ENCODE measurements at places on chromosomes 11 and 22. TPM values are rescaled to one million over a fixed set of nuclear protein-coding genes. Genes with fewer than 3 reads are reported as not detected.

Gene FAT3
- total RNA-seq = 0.14 TPM

GRCh38 chr11:75453916-75454655 lies 21.1 kb upstream of the KLHL35 start:
- no peaks in the 10 kb centered on the region for H3K27me3 ChIP-seq
- H3K4me3 ChIP-seq = no peak overlapping the region
- H3K36me3 ChIP-seq = no peaks in the 10 kb centered on the region
- DNase-seq = no peak
- no peaks in the 10 kb centered on the region for H3K4me1 ChIP-seq

DNA sequence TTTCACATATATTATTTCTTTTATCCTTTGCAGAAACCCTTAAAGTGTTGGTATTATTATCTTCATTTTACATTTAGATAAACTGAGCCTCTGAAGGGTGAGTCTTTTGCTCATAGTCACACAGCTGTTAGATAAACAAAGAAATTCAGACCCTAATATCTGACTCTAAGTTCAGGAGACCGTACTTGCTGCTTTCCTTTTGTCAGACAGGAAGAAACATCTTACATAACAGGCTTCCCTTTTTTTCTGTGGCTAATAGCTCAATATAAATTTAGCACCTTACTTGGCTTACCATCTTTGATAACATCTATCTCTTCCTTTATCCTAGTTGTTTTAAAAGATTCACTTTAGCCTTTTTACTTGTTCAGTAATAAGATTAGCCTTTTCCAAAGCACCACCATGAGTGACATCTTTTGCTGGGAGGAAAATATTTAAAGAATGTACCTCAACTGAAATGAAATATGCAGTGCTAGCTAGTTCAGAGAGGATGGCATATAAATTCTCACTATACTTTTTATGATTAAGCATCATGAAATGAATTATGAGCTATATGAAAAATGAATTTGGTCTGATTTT lies 128.6 kb downstream of the WNT11 start:
- no peak overlapping the region for H3K4me3 ChIP-seq
- H3K27ac ChIP-seq = no peak overlapping the region
- DNase-seq = no peak
- H3K36me3 ChIP-seq = no peaks in the 10 kb centered on the region
- peaks cover 30% of the 10 kb centered on the region for H3K4me1 ChIP-seq
- H3K27me3 ChIP-seq = no peaks in the 10 kb centered on the region

DNA sequence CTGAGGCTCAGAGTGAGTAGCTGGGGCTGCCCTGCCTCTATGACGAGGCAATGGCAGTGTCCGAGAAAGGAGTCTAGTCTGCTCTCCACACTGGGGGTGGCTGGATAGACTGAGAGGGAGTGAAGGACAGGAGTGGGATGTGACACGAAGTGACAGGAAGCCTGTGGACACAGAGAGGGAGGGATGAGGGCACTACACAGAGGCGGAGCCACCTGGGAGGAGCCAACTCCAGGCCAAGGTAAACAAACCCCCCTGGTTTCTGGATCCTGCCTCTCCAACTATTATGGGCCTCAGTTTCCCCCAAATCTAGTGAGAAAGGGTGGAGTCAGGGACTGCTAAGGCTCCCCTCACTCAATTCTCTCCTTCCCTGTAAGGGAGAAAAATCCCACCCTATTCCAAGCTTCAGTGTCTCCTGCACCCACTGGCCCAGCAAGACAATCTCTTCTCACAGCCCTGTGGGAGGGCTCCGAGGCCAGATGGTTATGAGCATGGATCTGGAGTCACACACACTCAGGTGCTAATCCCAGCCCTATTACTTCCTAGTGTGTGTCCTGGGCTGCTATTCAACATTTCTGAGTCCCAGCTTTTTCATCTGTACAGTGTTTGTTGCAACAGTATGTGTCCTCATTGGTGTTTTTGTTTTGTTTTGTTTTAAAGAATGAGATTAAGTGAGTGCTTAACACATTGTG lies 24.9 kb downstream of the ASPHD2 start:
- H3K27ac ChIP-seq = no peak overlapping the region
- DNase-seq = no peak
- no peaks in the 10 kb centered on the region for H3K27me3 ChIP-seq
- H3K4me3 ChIP-seq = no peak overlapping the region
- H3K4me1 ChIP-seq = no peaks in the 10 kb centered on the region

- H3K4me3 ChIP-seq = no peak overlapping the region
- H3K27ac ChIP-seq = no peak overlapping the region
- no peaks in the 10 kb centered on the region for H3K27me3 ChIP-seq
- no peaks in the 10 kb centered on the region for H3K36me3 ChIP-seq
- no peaks in the 10 kb centered on the region for H3K4me1 ChIP-seq
- DNase-seq = no peak
Observed at GRCh38 chr11:77656362-77656761, 18.8 kb upstream of the CLNS1A start.

Gene VWCE
- total RNA-seq = 1.6 TPM

DNA sequence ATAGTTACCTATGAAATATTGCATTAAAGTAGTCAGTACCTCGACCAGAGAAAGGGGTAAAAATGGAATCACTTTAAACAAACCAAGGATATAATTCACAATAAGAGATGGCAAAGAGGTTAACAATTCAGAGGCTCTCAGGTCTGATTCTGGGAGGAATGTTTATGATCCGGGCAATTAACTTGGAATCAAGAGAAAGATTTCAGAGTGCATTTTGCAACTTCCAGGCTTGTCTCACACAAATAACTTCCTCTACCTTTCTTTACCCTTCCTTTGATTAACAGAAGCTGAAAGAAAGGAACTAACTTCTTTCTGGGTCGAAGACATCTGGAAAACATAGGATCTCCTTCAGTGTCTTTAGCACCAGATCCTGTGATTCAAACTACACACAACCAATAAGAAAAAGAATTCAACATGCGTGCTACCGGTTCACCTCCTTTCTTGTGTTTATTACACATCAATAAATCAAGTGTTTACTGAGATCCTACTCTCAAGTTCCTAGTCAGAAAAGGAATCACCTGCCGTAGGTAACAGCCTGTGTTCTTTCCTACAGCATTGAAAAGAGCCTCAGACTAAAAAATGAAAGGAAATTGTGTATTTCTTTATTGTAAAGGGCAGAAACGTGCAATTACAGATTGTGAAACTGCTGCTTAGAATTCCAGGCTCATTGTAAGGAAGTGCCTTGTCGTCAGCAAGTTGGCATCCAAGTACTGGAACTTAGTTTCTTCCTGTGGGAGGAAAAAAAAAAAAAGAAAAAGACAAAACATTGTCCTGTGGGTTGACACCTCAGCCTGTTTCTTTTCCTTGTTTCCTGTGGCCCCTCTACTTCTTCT lies 29.5 kb downstream of the CARD18 start:
- H3K4me1 ChIP-seq = no peaks in the 10 kb centered on the region
- H3K27ac ChIP-seq = no peak overlapping the region
- H3K4me3 ChIP-seq = peak overlapping the region; percentile 11
- H3K27me3 ChIP-seq = no peaks in the 10 kb centered on the region
- no peaks in the 10 kb centered on the region for H3K36me3 ChIP-seq
- DNase-seq = no peak

Gene MUC5AC
- total RNA-seq = not detected

GRCh38 chr11:48103621-48104567 lies 112.7 kb upstream of the OR4B1 start:
- no peak overlapping the region for H3K4me3 ChIP-seq

- no peaks in the 10 kb centered on the region for H3K27me3 ChIP-seq
- H3K4me1 ChIP-seq = no peaks in the 10 kb centered on the region
Observed at GRCh38 chr22:49204599-49205482, 622.8 kb downstream of the BRD1 start.

DNA sequence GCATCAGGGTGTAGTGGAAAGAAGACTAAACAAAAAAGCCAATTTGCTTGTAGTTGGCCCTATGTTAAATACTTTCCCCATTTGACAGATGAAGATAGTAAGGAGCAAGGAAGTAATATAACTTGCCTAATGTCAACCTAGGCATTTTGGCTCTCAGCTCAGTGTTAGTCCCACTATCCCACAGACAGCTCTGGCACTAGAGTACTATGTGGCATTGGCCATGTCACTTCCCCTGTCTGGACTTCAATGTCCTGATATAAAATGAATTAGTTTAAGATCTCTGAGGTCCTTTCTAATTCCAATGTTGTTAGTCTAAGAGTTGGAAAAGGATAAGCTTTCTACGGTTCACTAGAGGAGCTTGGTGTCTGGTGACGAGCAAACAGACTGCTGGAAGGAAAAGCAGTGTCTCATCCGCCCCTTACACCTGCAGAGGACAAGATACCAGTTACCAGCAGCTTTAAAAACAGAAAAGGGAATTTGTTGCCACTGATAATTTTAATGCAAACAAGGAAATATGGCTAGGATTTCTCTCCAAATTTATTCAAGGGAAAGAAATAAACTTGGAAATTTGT lies 92.5 kb downstream of the RELT start:
- H3K4me3 ChIP-seq = no peak overlapping the region
- H3K4me1 ChIP-seq = no peaks in the 10 kb centered on the region
- no peaks in the 10 kb centered on the region for H3K36me3 ChIP-seq
- DNase-seq = no peak
- H3K27ac ChIP-seq = no peak overlapping the region

- H3K27me3 ChIP-seq = no peaks in the 10 kb centered on the region
- peak overlapping the region; percentile 33 for H3K27ac ChIP-seq
- peaks cover 61% of the 10 kb centered on the region for H3K36me3 ChIP-seq
- no peaks in the 10 kb centered on the region for H3K4me1 ChIP-seq
- H3K4me3 ChIP-seq = no peak overlapping the region
Observed at GRCh38 chr11:65404638-65405339, 17.8 kb upstream of the NEAT1 start.

Gene TPCN2
- total RNA-seq = 10.8 TPM

GRCh38 chr11:18490319-18490718 lies 34.7 kb downstream of the LDHAL6A start:
- H3K4me1 ChIP-seq = peaks cover 12% of the 10 kb centered on the region
- peaks cover 10% of the 10 kb centered on the region for H3K36me3 ChIP-seq
- DNase-seq = no peak

GRCh38 chr11:72750556-72751115 lies 1.6 kb downstream of the ARAP1 start:
- no peak overlapping the region for H3K4me3 ChIP-seq
- H3K27ac ChIP-seq = no peak overlapping the region
- peaks cover 53% of the 10 kb centered on the region for H3K4me1 ChIP-seq
- H3K27me3 ChIP-seq = no peaks in the 10 kb centered on the region
- no peaks in the 10 kb centered on the region for H3K36me3 ChIP-seq

Gene CRELD2
- 48.6 TPM for total RNA-seq

DNA sequence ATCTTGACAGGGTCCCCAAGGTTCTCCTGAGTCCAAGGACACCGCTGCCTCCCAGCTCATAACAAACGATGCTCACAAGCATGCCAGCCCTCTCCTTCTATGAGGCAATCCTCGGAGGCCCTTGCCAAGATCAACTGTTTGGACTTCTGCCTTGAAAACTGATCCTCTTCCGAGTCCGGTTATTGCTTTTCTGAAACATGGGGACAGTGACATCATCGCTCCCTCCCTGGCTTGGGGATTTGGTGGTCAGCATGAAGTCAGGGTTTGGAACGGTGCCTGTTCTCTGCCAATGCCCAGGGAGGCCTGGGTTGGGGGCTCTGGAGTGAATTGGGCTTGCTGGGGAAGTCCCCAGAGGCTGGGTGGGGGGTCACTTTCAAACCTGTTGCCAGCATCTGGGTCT lies 149.3 kb downstream of the FBXO7 start:
- peak; percentile 40 for DNase-seq
- no peaks in the 10 kb centered on the region for H3K36me3 ChIP-seq
- H3K4me1 ChIP-seq = peaks cover 23% of the 10 kb centered on the region
- H3K27ac ChIP-seq = peak overlapping the region; percentile 46
- H3K27me3 ChIP-seq = no peaks in the 10 kb centered on the region

DNA sequence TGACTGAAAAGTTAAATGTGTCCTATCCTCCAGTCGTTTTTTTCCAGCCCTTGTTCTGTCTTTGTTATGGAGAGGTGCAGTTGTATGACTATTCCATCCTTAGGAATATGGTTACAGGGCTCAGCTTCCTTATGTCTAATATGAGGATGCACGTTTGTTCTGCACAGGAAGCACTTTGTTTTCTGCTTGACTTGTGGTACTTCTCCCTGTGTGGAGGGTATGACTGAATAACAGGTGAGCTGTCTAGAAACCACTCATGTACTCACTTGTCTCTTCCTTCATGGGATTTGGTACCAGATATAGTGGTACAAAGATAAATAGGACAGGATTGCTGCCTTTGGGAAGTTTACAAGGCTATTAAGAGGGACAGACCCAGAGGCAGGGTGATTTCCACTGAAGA lies 17.4 kb downstream of the CABIN1 start:
- no peak for DNase-seq
- no peak overlapping the region for H3K4me3 ChIP-seq
- no peak overlapping the region for H3K27ac ChIP-seq
- H3K4me1 ChIP-seq = peaks cover 22% of the 10 kb centered on the region
- no peaks in the 10 kb centered on the region for H3K36me3 ChIP-seq

Gene PISD
- total RNA-seq = 71.6 TPM

GRCh38 chr11:115222218-115222862 lies 281.9 kb downstream of the CADM1 start:
- no peak overlapping the region for H3K27ac ChIP-seq
- no peaks in the 10 kb centered on the region for H3K4me1 ChIP-seq
- H3K27me3 ChIP-seq = no peaks in the 10 kb centered on the region
- H3K4me3 ChIP-seq = no peak overlapping the region

Gene ADAMTS8
- total RNA-seq = 0.06 TPM

DNA sequence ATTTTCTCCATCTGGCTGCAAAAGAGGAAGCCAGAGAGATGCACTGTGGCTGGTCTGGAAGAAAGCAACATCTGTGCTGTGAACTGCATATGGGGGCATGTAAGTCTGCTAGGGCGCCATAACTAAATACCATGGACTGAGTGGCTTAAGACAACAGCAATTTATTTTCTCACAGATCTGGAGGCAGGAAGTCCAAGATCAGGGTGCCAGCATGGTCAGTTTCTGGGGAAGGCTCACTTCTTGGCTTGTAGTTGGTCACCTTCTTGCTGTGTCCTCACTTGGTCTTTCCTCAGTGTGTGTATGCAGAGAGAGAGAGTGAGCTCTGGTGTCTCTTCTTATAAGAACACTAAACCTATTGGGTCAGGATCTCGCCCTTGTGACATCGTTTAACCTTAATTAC lies 34.9 kb upstream of the POLD3 start:
- DNase-seq = no peak
- H3K4me1 ChIP-seq = no peaks in the 10 kb centered on the region
- no peaks in the 10 kb centered on the region for H3K36me3 ChIP-seq
- H3K27me3 ChIP-seq = peaks cover 3% of the 10 kb centered on the region
- H3K27ac ChIP-seq = no peak overlapping the region

Gene CCDC15
- 4.9 TPM for total RNA-seq

DNA sequence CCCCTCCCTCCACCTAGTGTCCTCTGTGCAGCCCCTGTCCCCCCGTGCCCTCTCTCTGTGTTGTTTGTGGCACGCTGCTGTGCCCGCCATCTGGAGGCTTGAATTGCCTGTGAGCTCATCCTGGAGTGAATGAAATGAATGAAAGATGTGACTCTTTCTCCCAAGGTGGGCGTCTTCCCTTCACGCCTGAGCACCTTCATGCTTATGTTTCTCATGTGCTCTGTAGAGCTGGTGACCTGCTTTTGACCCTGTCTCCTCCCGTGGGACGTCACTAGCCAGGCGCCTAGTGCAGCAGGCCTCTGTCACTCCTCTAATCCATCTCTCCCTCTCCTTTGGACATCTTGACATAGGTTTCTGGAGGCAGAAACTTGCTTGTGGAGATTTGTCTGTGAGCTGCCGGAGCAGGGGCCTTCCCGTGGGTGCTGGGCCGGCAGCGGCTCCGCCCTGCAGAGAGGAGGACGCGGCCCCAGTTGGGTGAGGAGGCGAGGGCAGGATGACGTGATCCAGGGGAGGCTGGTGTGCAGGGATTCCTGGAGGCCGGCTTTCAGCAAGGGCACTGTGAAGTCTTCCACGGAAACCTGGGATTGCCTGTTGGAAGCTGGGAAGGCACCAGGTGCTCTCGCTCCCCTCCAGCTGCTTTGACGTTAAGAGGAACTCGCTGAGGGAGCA lies 40.6 kb downstream of the MUC6 start:
- no peak for DNase-seq
- H3K4me3 ChIP-seq = no peak overlapping the region
- no peak overlapping the region for H3K27ac ChIP-seq
- H3K36me3 ChIP-seq = peaks cover 48% of the 10 kb centered on the region
- H3K27me3 ChIP-seq = no peaks in the 10 kb centered on the region
- no peaks in the 10 kb centered on the region for H3K4me1 ChIP-seq
